Posterior vena cava (tissue), 2 donors: ENCODE measurements at places on chromosomes 6 and 20.
A peak's percentile ranks its signal among the peaks of the same experiment; 100 is the strongest.

DNA sequence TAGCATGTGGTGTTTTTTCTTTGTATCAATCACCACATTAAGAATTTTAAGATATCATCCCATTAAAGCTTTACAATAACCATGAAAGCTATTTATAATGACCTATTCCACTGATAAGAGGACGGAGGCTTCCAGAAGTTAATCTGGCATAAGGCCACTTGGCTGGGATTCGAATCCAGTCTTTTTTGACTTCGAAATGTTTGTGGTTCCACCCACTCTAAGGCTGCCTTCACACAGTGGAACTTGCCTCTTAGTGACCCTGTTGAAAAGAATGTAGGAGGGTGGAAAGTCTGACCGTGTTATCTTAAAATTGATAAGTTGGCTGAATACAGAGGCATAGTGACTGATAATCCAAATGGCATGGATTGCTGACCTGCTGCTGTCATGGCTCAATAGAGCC is 959.7 kb downstream of the KIF16B start:
- DNase-seq, result no peak

DNA sequence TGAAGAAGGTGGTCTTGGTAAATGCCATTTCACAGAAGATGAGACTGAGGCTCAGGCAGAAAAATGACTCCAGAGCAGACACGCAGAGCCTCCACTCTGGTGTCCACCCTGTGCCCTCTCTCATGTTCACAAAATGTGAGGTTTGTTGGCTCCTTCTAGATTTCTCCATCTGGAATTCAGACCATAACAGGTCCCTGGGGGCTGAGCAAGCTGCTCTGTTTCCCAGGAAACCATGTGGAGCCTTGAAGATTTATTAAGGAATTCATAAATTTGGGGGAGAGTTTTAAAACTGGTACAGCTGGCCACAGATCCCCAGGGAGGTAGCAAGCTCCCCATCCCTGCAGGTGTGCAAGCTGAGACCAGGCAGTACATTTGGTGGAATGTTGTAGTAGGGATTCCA is 38.8 kb upstream of the SIRPA start:
- no peak for DNase-seq

- no peak for DNase-seq
Observed at GRCh38 chr6:30480536-30481156, 8.7 kb upstream of the HLA-E start.

GRCh38 chr6:134826889-134827737 is 122.8 kb downstream of the ALDH8A1 start:
- peak; percentile 96 for DNase-seq

- DNase-seq, result no peak
Observed at GRCh38 chr6:113871975-113872374, 14.8 kb downstream of the MARCKS start.

GRCh38 chr6:1080453-1081337 is 231.2 kb upstream of the FOXQ1 start:
- DNase-seq, result no peak

DNA sequence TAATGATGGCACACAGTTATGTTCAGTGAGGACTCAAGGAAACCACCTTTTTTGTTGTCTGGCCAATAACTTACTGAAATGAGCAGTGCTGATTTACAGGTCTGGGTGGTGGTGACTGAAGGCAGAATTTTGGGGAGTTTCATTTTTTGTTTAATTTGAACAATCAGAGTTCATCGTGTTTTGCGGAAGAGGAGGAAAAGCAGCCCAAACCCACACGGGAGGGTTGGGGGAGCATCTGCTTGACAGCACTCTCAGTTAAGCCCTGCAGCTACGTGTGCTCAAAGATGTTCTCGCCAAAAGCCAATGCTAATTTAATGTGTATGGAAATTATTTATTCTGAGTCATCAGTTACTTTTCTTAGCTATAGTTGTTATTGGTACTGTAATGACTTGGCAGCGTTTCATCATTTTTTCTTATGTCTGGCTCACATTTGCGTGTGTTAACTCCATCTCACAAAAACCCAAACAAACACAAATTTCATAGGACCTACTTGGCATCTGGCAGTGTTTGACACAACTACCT is 89.2 kb downstream of the UST start:
- no peak for DNase-seq

GRCh38 chr20:32326504-32326845 is 31.7 kb upstream of the ASXL1 start:
- no peak for DNase-seq

GRCh38 chr6:100404051-100404450 is 60.7 kb downstream of the SIM1 start:
- no peak for DNase-seq

GRCh38 chr6:144641286-144641685 is 356.2 kb downstream of the UTRN start:
- no peak for DNase-seq

GRCh38 chr6:161128680-161129196 is 137.2 kb downstream of the MAP3K4 start:
- no peak for DNase-seq

GRCh38 chr6:132919045-132919860 is 104.9 kb downstream of the RPS12 start:
- DNase-seq, result peak; percentile 88

- DNase-seq, result no peak
Observed at GRCh38 chr6:150325066-150325772, 43.6 kb upstream of the IYD start.

DNA sequence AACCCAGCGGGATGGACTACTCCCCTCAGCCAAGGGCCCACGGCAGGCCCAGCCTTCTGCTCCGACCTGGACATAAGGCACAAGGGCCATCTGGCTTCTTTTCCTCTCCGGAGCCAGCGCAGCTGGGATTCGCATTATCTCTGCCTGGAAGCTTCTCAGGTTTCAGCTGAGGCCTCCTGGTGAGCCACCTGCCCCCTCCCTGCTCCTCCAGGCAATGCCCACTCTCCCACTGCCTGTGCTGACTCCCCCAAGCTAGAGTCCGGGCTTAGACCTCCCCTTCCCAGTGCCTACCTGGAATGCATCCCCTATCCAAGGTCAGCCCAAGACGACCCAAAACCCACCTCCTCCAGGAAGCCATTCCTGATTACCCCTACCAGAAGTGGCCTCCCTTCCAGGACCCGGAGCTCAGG is 60.7 kb downstream of the EZR start:
- no peak for DNase-seq

DNA sequence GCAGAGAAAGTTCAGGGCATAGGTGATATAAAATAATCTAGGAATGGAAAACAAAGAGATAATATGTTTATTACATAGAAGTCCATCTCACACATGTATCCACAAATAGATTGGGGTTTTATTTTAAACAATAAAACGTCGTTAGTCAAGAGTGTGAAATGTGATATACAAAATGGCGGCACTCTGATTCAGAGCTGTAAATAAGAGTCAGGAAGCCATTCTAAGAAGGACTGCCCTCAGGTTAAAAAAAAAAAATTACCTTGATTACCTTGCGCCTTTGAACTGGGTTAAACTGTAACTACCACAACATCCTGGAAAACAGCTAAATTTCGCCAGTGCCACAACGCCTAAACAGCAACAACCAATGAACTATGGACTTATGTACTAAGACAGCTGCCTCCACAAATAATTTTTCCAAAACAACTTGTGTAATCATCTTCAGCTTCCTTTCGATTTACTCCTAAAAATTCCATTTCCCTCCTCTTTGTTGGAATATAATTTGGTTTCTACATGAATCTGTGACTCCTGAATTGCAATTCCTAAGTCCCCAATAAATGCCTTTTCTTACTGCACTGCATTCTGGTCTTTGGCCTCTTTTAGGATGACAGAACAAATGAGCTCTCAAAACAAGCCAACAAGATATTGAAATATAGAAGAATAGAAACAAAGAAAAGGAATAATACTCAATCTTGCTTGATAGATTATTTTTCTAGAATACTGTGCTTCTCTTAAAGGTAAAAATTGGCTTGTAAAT is 1019.5 kb upstream of the MAP3K7 start:
- no peak for DNase-seq

DNA sequence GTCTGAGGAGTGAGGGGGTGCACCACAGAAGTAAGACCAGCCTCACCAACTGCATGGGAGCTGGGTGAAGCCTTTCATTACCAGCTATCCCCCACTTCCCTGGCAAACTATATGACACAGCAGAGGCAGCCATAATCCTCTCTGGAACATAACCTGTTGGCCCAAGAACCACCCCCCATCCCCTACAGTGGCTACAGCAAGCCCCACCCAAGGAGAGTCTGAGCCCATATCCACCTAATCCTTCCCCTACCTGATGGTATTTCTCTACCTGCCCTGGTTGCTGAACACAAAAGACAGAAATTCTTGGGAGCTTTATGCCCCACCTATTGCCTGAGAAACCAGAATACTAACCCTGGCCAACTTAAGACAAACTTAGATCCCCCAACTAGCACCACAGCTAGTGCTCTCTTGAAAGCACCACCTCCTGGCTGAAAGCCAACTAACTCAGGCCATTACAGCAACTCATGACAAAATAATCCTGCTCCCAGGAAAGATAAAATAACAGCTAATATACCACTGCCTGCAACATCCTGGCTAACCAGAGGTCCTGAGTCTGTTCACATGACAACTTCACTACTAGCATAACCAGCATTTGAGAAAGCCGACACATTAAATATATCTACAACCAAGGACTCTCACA is 11.2 kb downstream of the RNGTT start:
- no peak for DNase-seq

DNA sequence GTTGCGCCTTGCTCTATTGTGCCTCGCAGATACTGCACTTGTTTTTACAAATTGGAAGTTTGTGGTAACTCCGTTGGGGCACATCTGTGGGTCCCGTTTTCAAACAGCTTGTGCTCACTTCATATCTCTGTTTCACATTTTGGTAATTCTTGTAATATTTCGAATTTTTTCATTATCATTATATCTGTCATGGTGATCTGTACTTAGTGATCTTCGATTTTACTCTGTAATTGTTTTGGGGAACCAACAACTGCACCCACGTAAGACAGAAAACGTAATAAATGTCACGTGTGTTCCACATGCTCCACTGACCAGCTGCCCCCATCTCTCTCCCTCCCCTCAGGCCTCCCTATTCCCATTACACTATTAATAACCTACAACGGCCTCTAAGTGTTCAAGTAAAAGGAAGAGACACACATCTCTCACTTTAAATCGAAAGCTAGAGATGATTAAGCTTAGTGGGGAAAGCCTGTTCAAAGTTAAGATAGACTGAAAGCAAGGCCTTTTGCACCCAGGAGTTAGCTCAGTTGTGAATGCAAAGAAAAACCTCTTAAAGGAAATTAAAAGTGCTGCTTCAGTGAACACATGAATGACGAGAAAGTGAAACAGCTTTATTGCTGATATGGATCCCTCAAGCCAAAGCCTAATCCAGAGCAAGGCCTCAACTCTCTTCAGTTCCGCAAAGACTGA is 26.9 kb downstream of the TTLL2 start:
- no peak for DNase-seq

DNA sequence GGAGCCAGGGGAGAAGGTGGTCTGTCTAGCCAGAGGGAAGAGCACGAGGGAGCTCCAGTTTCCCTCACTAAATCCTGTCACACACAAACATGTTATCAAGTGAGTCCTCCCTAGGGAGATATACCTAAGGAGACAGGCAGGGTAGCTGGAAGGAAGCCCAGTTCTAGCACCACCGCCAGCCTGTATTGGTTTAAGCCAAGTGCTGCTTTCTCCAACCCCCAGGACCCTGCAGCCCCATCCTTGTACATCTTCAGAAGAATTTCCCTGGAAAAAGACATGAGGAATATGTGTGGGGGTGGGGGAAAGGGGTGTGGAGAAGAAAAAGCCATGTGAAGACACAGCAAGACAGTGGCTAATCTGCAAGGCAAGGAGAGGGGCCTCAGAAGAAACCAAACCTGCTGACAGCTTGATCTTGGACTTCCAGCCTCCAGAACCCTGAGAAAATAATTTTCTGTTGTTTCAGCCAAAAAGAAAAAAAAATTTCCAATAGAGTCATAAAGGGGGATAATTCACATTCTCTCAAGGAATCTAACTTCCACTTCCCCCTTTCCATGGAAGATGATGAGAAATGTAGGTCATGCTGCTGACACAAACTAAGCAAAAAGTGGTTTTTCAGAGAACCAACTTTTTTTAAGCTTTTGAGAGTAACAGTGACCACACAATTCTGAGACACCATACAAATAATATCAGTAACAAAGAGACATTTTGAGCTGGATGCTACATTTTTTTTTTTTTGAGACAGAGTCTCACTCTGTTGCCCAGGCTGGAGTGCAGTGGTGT is 103.2 kb upstream of the PRDM1 start:
- DNase-seq, result no peak

DNA sequence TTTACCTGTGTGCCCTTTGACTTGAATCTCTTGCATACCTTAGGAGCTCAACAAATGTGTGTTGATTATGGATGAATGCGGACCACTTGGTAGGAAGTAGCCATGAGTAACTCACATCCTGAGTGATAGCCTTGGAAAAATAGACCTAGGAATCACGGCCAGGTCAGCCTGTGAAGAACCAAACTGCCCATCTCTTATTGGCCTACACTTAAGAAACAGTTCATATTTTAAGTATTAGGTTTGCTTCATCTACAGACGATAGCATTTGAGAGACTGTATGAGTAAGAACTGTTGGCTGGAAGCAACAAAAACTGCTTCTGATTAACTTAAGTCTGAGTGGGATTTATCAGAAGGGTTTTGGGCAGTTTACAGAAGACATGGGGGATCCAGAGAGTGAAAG is 320.1 kb upstream of the PRND start:
- DNase-seq, result no peak

DNA sequence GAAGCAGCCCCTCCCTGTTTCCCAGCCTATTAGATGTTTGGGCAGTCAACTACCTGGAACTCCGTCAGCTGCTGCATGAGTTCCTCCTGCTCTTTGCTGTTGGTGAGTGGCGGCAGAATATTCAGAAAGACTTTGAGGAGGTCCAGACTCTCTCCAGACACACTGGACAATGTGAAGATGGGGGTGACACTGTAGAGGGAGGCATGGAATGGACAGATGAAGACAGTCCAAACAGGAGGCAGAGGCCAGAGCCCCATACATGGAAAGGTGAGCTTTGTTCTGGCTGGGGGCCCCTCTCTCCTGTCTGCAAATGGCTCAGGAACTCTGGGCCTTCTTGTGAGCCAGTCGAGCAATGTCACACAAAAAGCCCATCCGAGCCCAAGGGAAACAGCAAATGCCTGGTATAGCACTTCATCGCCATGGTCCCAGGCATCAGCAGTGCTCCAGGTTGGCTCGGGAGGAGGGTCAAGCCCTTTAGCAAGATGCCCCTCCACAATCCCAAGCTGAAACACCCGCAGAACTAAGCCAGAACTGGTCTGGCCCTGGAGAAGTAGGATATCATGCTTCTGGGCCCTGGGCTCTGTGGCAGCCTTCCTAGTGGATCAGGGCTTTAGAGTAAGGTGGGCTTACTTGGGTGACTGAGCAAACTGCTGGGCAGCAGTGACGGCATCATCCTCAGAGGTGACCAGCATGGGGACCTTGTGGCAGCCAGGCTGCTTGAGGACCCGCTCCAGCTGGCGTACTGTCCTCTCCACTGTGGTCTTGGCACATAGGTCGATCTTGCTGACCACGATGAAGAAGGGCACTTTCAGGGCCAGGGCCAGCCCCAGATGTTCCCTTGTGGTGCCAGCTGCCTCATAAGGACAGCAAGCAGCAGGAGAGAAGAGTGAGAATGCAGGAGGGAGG is 4.9 kb downstream of the GTPBP2 start:
- DNase-seq, result no peak

- DNase-seq, result no peak
Observed at GRCh38 chr6:119586250-119586882, 236.8 kb upstream of the MAN1A1 start.
